ENCODE measurements at places on chromosomes 5 and 9.

- no peak for DNase-seq
Observed at GRCh38 chr9:115855458-115856133, 298.0 kb upstream of the PAPPA start.

DNA sequence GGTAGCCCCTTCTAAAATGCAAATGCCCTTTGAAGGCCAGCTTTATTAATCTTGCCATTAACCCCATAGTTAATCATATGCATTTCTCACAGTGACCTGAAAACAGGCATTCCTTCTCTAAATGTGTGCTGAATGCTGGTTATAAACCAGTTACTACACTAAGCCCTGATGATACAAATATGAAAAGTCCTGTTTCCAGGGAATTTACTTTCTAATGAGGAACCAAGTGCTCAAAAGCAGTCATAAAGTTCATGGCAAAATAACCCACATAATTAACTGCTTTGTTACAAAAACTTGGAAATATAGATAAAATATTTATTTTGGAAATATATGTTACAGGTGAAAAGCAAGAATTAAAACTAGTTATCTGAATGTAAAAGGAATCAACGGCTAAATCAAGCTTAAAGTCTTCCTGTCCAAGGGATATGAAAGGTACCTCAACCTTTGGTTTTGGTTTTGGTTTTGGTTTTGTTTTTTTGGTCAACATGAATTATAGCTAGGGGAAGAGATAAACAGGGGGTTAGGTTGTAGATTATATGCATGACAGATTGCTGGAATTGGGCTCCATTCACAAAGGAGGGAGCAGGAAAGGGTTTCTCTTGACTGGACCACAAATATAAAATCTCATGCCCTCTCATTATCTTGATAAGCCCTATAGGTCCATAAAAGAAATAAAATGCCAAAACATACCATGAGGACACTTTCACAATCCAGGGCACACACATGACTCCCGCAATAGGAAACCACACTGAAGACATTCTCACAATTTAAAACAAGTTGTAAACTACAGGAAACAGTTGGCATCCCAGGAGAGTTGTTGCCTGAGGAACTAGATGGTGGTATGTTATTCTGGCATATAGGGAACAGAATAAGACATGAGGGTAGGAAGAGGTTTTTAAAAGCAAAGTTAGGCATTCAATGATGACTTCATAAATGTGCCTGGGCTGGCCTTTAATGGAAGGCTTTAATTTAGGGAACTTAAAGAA, 46.7 kb upstream of the MACIR start:
- no peak for DNase-seq

- no peak for DNase-seq
Observed at GRCh38 chr9:27377147-27377807, 80.3 kb upstream of the EQTN start.

GRCh38 chr9:117072216-117072615, 342.6 kb downstream of the ASTN2 start:
- no peak for DNase-seq

GRCh38 chr9:131690941-131691573, 48.8 kb downstream of the RAPGEF1 start:
- DNase-seq = no peak

DNA sequence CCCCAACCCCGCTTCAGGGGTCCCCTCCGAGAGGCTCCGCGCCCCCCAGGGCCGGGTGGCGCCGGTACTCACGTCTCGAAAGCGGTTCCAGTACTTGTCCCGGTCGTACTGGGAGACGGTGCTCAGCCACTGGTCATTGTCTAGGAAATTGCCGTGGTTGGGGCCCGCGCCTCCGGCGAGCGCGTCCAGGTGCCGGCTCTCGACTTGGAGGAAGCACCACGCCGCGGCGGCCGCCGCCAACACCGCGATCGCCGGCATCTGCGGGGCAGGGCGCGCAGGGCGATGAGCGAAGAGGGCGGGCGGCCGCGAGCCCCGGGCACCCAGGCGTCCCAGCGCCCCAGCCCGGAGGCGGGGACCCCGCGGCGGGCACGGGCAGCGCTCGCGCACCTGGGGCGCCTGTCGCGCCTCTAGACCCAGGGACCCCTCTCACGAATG, 808 bp downstream of the SPOCK1 start:
- no peak for DNase-seq

GRCh38 chr9:103533318-103533717, 538.2 kb downstream of the CYLC2 start:
- DNase-seq = no peak

- DNase-seq = no peak
Observed at GRCh38 chr9:98429613-98430012, 174.2 kb upstream of the TBC1D2 start.

GRCh38 chr9:129998491-129999140, 44.4 kb downstream of the FNBP1 start:
- no peak for DNase-seq

DNA sequence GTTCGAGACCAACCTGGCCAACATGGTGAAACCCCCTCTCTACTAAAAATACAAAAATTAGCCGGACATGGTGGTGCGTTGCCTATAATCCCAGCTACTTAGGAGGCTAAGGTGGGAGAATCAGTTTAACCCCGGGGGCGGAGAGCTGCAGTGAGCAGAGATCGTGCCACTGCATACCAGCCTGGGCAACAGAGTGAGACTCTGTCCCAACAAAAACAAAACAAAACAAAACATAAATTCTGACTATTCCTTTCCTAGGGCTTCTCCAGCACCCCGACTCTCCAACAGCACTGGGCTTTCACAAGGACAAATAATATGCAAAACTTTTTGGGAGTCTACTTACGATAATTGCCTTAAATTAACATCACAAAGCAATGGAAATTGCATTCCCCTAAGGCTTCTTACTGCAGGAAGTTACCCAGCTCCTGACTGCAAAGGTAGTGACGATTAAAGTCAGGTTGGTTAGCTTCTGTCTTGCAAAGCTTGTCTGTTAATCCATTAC, 15.9 kb upstream of the CDKN2AIPNL start:
- DNase-seq = no peak

DNA sequence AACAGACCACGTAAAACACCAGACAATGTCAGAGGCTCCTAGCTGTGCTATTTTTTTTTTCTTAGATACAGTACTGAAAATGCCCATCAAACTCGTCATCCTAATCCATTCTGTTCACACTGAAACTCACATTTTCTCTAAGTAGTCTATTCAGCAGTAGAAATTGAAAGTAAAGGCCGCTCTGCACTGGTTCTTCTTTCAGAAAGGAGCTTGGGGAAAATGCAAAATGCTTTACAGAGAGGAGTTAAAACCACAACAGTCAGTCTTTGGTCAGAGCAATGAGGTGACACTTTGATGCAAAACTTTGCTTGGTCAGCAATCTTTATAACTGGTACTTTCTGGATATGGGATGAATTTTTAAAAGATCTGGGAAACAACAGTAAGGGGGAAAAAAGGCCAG, 43.8 kb upstream of the SUSD1 start:
- DNase-seq = no peak

DNA sequence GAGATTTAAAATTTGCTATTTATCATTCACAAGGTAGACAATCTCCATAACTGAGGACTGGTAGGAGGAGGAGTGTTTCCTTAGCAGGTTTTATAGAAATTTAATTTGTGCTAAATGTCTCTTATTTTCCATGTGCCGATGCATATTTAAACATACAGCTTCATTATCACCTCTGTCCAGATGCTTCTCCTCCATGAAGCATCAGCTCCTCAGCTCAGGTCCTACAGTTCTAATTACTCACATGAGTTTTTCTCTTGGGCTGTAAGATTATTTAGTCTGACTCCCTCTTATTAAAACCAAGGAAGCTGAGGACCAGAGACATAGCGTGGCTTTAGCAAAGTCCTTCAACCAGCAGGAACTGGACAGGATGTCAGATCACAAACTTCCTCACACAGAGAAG, 300.2 kb upstream of the PANK3 start:
- no peak for DNase-seq

DNA sequence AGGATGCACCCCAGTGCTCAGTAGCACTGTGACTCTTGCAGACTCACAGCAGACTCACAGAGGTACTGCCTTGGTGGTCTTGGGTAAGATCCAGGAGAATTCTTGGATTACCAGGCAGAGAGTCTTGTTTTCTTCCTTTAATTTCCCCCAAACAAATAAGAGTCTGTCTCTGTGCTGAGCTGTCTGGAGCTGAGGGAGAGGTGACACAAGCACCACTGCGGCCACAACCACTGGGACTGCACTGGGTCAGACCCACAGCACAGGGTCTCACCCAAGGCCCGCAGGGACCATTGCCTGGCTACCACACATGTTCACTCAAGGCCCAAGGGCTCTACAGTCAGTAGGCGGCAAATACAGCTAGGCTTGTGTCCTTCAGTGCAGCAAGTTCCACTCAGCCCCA, 11.4 kb upstream of the YTHDC2 start:
- DNase-seq = no peak

GRCh38 chr9:18447541-18447940, 26.4 kb upstream of the ADAMTSL1 start:
- DNase-seq = no peak

DNA sequence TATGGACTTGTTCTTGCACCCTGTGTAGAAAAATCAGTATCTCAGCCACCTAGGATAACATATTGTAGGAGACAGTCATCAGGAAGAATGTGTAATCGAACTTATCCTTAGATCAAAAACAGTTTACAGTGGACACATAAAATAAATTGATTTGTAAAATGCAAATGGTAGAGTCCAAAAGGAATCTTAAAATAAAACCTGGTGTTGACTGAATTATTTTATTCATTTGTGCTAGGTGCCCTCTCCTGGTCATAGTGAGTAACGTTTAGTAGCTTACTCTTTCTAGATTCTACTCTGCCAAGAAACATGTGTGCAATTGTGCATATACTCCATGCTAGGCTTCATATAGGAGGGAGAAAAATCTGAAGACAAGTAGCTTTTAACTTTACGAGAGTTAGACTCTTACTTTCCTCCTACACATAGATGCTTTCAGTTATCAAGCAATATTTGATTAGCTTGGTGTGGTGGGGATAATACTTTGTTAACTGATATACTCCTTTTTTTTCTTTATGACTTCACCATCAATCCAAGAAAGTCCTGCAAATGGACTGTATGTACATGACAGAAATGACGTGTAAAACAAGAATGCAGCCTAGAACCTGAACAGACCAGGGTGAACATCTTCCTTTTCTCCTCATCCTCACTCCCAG, 23.7 kb upstream of the LOX start:
- peak; percentile 22 for DNase-seq

- DNase-seq = no peak
Observed at GRCh38 chr5:149038336-149039080, 24.4 kb downstream of the SH3TC2 start.

DNA sequence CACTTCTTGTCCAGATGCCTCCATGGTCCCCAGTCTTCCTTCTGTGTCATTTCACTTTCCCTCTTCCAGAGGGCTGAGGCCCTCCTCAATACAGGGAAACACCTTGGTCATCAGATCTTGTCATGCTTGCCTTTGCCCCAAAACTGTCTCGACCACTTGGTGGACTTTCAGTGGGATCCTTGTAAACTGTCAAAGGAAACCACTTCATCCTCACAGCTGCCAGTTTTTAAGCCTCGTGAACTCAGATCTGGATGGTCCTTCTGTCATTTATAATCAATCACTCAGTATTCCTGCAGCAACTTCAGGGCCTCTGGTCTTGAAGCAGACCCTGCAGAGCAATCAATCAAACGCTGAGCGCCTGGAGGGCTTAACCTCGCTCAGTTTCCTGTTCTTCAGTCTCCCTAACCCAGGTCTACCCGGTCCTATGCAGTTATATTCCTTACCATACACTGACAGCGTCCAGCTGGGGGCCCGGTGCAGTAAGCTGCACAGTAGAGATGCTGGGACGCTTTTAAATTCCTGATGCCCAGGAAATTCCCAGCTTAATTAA, 74.6 kb downstream of the GOLPH3 start:
- no peak for DNase-seq

- peak; percentile 11 for DNase-seq
Observed at GRCh38 chr5:58259685-58260152, 200.2 kb downstream of the PLK2 start.

DNA sequence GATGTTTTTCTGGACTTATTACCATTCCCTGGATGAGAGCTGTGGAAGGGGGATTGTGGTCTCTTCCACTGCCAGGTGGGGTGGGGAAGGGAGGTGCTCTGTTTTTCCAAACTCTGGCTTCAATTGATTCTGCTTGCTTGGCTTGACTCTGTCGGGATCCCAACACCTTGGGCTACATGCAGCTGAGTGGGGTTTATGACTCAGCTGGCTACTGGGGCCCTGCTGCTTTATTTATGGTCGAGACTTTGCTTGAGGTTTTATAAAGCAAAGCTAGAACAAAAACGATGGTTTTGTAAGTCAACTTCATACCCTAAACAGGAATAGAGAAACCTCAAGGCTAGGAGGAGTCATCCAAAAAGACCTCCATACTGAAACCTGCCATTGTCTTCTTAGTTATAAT, 76.3 kb downstream of the AOPEP start:
- no peak for DNase-seq

DNA sequence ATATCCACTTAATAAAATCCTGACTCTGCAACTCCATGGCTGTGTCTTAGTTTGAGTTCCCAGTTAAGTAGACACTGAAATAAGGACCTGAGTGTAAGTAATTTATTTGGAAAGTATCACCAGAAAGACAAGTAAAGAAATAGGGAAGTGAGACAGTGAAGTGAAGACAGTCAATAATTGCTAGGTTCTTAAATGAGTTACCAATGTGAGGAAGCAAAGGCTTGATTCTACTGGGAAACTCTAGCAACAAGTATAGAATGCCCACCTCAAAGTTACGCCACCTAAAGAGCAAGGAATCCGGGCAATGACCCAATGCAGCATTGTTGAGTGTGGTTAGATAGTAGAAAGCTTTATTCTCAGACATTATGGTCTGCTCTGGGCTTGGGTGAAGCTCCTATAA, 383.9 kb downstream of the TLR4 start:
- DNase-seq = no peak

DNA sequence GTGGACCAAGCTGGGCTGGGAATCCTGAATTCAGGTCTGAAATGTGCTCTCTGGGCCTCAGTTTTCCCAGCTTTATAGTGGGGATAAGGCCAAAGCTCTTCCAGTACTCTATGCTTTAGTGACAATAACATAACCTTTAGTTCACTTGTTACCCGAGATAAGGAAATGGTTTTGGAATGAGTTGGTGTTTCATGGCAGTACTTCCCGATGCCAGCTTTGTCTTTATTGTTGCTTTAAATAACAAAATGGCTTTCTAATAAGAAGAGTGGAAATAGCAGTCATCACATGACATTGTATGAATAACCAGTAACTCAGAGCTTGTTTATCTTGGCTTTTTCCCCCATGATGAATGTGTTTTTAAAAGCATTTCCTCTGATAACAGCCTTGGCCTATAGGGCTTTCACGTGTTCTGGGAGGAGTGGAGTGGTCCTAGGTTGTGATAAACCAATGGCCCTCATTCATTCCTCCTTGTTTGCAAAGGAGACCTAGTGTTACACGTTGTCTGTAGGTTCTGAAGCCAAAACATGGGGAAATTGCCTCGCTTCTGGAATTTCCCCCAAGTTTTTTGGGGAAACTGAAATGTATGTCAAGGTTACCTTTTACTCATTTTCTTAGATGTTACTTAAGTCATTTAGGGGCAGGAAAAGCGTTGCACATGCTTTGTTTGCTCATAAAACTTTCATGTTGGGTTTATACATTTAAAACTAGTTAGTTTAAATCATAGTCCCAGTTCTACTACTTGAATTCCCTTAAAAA, 53.7 kb downstream of the ZNF618 start:
- DNase-seq = no peak

Measured in Caco-2 (cell line).